SJSA1 (cell line): ENCODE measurements at places on chromosomes 4 and X.

GRCh38 chr4:85939595-85939994 lies 420.3 kb downstream of the MAPK10 start:
- H3K27ac ChIP-seq, result no peak overlapping the region
- no peak for DNase-seq
- H3K4me1 ChIP-seq, result no peaks in the 10 kb centered on the region
- H3K36me3 ChIP-seq, result no peaks in the 10 kb centered on the region
- no peaks in the 10 kb centered on the region for H3K27me3 ChIP-seq
- H3K4me3 ChIP-seq, result no peak overlapping the region

GRCh38 chr4:147309434-147309833 lies 171.5 kb upstream of the EDNRA start:
- H3K4me1 ChIP-seq, result no peaks in the 10 kb centered on the region
- no peak for DNase-seq
- no peak overlapping the region for H3K4me3 ChIP-seq

DNA sequence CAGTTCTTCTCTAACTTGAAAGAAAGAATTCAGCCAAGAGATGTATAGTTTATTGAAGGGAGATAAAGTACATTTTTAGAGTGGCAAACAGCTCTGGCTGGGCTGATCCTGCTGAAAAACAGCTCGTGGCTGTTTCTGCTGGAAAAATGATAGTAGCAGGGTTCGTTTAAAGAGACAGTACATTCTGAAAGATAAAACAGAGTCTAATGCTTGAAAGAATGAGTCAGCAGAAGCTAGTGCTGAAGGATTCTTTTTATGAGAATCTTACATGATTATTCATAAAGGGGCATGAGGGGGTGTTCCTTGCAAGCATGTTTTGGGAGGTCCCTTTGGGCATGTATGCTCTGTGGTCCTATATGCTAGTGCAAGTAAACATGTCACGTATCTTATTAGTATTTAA lies 790.0 kb downstream of the PCDH18 start:
- no peaks in the 10 kb centered on the region for H3K27me3 ChIP-seq
- no peaks in the 10 kb centered on the region for H3K4me1 ChIP-seq
- no peak overlapping the region for H3K4me3 ChIP-seq
- H3K36me3 ChIP-seq, result no peaks in the 10 kb centered on the region
- no peak overlapping the region for H3K27ac ChIP-seq

- no peaks in the 10 kb centered on the region for H3K27me3 ChIP-seq
- no peaks in the 10 kb centered on the region for H3K4me1 ChIP-seq
- no peaks in the 10 kb centered on the region for H3K36me3 ChIP-seq
- H3K27ac ChIP-seq, result no peak overlapping the region
Measured at GRCh38 chrX:28979877-28980276, 392.6 kb downstream of the IL1RAPL1 start.

DNA sequence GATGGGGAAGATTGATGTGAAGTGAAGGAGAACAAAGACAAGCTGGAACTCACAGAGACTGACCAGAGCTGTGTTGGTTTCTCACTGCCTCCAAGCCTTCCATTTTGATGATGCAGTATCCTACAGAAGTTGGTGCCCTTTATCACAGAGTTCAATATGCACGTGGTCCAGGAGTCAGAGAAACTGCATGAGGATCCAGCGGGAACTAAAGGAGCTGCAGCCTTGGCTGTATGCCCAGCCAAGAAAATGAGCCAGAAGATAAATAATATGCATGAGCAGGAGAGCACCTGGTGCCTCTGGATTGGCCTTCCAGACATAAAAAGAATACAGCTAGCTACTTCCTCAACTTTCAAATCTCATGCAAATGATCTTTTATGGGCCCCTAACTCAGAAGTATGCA lies 44.3 kb upstream of the DCLK2 start:
- H3K36me3 ChIP-seq, result no peaks in the 10 kb centered on the region
- DNase-seq, result no peak
- no peaks in the 10 kb centered on the region for H3K4me1 ChIP-seq
- no peaks in the 10 kb centered on the region for H3K27me3 ChIP-seq
- no peak overlapping the region for H3K4me3 ChIP-seq

- peaks cover 12% of the 10 kb centered on the region for H3K4me1 ChIP-seq
- DNase-seq, result no peak
- no peaks in the 10 kb centered on the region for H3K36me3 ChIP-seq
Measured at GRCh38 chrX:134631426-134632346, 26.6 kb downstream of the PLAC1 start.

GRCh38 chr4:71584585-71584984 lies 199.3 kb downstream of the GC start:
- H3K4me1 ChIP-seq, result no peaks in the 10 kb centered on the region
- H3K4me3 ChIP-seq, result no peak overlapping the region
- no peak for DNase-seq
- no peaks in the 10 kb centered on the region for H3K27me3 ChIP-seq
- H3K36me3 ChIP-seq, result no peaks in the 10 kb centered on the region
- no peak overlapping the region for H3K27ac ChIP-seq

GRCh38 chr4:42627885-42628646 lies 28.8 kb downstream of the ATP8A1 start:
- H3K27ac ChIP-seq, result no peak overlapping the region
- H3K27me3 ChIP-seq, result no peaks in the 10 kb centered on the region
- DNase-seq, result no peak
- no peaks in the 10 kb centered on the region for H3K36me3 ChIP-seq
- H3K4me3 ChIP-seq, result no peak overlapping the region

- no peak overlapping the region for H3K4me3 ChIP-seq
- H3K27ac ChIP-seq, result no peak overlapping the region
- no peak for DNase-seq
- no peaks in the 10 kb centered on the region for H3K4me1 ChIP-seq
Measured at GRCh38 chrX:7254144-7254543, 106.2 kb upstream of the PUDP start.

- no peaks in the 10 kb centered on the region for H3K36me3 ChIP-seq
- peak overlapping the region; percentile 87 for H3K27ac ChIP-seq
- H3K4me3 ChIP-seq, result no peak overlapping the region
- no peak for DNase-seq
- peaks cover 21% of the 10 kb centered on the region for H3K4me1 ChIP-seq
Measured at GRCh38 chr4:123739806-123740205, 343.2 kb downstream of the SPRY1 start.

GRCh38 chr4:154602404-154603020 lies 9.9 kb downstream of the FGG start:
- H3K4me1 ChIP-seq, result no peaks in the 10 kb centered on the region
- H3K27ac ChIP-seq, result no peak overlapping the region
- no peak for DNase-seq

- no peaks in the 10 kb centered on the region for H3K36me3 ChIP-seq
- peaks cover 2% of the 10 kb centered on the region; the same call in 1 of the 2 replicates for H3K27me3 ChIP-seq
- no peaks in the 10 kb centered on the region for H3K4me1 ChIP-seq
- no peak for DNase-seq
Measured at GRCh38 chr4:84631573-84631972, 48.6 kb downstream of the CDS1 start.

DNA sequence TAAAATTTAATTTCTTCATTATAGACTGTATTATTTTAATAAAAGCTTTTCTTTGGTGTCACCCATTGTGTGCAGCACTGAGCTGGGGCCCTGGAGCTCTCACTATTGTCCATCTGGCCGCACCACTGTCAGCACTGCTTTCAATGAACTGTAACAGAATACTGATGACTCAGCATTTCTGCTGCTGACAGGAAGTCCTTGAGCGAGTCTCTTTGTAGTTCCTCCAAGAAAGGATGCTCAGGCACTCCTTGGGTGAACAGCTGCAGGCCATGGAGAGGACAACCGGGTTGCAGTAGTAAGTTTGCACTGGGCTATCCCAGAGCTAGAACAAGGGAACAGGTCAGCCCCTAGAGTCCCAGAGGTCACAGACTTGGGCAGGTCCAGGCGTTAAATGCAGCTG lies 81.6 kb downstream of the SORBS2 start:
- H3K27ac ChIP-seq, result no peak overlapping the region
- DNase-seq, result no peak
- peaks cover 15% of the 10 kb centered on the region for H3K4me1 ChIP-seq
- no peaks in the 10 kb centered on the region for H3K27me3 ChIP-seq
- no peak overlapping the region for H3K4me3 ChIP-seq
